ENCODE measurements at places on chromosomes 3 and 15.

GRCh38 chr3:195956577-195956976 lies 48.2 kb upstream of the TNK2 start:
- DNase-seq, result no peak

DNA sequence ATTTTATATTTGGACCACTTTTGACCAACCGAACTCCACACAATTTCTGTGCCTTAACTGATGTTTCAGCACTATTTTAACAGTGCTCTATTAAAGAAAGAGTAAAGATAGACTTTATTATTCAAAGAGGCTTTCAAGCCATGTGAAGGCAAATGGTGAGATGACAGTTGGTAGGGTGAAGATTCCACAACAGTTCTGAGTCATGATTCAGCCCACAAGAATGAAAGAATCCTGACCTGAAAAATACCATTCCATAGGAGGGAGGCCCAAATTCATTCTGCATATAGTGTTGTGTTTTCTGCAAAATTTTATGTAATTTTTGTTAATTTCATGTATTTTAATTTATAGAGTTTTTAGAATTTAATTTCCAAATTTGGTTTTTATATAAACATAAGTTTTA lies 135.6 kb upstream of the STAC start:
- DNase-seq, result no peak

DNA sequence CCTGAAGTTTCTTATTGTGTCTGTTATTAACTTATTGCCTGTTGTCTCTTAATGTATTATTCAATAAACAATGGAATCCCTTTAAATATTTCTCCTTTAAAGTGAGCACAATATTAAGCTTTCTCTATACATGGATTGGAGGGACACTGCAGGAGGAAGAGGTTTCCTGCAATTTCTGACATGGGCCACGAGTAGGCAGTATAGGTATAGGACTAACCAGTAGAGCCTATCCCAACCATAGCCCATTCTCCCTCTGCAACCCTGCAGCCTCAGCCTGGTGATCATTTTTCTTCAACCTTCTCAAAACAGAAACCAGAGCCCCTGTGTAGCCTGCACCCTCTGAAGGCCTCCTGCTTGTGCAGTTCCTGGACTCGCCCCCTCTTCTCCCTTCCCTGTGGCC lies 124.8 kb downstream of the NEK10 start:
- DNase-seq, result no peak

DNA sequence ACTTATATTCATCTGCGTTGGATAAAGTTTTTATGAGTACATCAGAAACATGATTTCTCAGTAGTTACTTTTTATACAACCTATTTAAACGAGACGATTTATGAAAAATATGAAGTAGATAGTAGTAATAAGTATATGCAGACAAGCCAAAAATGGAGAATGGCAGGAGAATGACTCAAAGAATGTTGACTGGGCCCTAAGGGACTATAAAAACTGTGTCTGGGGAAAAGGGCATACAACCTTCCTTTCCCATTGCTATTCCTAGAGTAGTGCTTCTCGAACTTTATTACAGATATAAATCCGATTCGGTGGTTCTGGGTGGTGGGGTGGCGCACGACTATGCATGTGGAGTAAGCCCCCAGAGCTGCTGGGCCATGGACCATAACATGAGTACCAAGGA lies 558.5 kb downstream of the FOXP1 start:
- no peak for DNase-seq

GRCh38 chr3:49867871-49868321 lies 1.8 kb downstream of the CAMKV start:
- DNase-seq, result no peak

- DNase-seq, result no peak
These were observed 90.7 kb downstream of the TIGIT start for GRCh38 chr3:114384558-114384903.

DNA sequence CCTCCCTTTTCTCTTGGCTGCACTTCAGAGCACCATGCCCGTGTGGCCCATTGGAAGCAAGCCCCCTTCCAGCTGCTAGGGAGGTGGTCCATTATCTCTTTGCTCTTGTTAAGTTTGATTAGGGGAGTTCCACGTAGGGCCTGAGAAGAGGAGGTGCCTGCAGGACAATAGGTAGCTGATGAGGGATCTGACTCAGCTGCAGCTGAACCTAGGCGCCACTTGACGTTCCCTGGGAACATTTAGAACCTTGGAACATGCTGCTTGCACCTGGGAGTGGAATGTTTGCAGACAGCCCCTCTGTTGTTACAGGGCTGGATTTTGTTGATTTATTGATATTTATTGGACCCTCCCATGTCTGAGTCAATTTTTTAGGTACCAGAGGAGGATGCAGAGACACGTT lies 4.7 kb downstream of the SMAD3 start:
- DNase-seq, result no peak

DNA sequence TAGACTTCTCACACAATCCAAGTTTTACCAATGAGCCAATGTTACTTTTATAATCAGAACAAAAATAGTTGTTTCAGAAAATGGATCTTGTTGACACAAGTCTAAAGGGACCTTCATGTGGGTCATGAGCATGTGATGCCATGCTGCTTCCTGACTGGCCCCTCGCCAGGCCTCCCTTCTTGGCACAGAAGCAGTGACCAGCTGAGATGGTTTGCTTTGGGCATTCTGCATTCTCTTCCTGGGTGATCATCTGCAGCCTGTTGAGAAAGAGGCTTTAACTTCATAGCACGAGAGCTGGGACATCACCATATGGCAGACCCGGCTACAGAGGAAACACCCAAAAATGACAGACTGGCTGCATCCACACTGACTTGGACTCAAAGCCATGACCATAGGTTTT lies 45.7 kb downstream of the TGM4 start:
- no peak for DNase-seq

- DNase-seq, result no peak
These were observed 945.0 kb upstream of the CFAP20DC start for GRCh38 chr3:59994732-59995304.

GRCh38 chr3:39196671-39197356 lies 4.4 kb upstream of the XIRP1 start:
- DNase-seq, result no peak

DNA sequence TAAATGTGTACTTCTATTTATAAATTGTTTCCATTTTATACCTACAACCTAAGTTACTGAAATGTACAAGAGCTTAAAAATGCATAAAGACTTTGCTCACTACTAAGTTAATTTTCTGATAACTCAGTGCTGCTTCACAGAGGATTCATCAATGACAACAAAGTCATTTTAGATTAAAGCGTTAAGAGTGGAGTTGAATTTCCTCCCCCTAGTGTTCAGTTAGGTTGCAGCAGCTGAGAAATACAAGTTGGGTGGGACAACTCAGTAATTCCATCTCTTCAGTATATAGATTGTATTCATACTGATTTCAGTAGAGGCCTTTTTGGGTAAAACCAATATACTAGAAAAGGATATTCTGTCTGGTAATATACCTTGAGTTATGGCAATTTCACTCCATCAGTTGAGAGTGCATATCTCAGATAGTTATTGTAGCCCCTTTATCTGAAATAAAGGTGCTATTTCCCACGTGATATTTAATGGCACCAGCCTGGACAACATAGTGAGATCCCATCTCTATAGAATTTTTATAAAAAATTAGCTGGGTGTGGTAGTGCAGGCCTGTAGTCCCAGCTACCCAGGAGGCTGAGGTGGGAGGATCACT lies 6.9 kb upstream of the RPL35A start:
- peak; percentile 62 for DNase-seq

DNA sequence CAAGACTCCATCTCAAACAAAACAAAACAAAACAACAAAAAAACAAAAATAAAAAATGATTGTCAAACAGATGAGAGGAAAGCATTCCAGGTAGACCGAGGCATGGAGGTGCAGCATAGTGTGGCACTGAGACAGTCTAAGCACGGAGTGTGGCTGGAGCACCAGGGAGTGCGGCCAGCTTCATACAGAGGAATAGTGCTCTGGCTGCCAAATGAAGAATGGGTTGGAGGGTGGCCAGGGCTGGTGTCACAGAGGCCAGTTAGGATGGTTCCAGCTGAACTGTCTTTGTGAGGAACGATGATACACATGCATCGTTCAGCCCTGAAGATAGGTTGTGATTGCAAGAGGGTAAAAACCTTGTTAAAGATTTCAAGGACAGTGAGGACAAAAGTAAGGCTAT lies 28.3 kb downstream of the MITF start:
- no peak for DNase-seq

GRCh38 chr3:83601704-83602103 lies 1357.1 kb upstream of the CADM2 start:
- DNase-seq, result no peak

- DNase-seq, result no peak
These were observed 799.8 kb downstream of the DIPK2A start for GRCh38 chr3:144771381-144771870.

GRCh38 chr3:141782386-141782932 lies 19.3 kb downstream of the GRK7 start:
- DNase-seq, result no peak

DNA sequence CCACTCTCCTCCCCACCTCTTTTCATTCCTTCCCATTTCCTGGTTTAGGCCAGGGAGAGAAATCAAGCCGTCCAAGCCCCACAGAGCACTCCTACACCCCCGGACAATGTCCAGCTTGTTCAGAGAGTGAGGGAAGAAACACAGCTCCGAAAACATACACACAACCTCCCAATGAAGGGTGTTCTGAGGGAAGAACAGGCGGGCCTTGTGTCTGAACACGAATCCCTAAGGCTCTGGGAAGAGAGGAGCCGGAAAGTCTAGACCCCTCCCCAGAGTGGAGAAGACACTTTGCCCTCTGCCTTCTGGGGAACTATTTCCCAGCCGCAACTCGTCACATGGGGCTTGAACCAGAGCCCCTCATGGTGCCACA lies 30.5 kb downstream of the ACAN start:
- DNase-seq, result no peak

DNA sequence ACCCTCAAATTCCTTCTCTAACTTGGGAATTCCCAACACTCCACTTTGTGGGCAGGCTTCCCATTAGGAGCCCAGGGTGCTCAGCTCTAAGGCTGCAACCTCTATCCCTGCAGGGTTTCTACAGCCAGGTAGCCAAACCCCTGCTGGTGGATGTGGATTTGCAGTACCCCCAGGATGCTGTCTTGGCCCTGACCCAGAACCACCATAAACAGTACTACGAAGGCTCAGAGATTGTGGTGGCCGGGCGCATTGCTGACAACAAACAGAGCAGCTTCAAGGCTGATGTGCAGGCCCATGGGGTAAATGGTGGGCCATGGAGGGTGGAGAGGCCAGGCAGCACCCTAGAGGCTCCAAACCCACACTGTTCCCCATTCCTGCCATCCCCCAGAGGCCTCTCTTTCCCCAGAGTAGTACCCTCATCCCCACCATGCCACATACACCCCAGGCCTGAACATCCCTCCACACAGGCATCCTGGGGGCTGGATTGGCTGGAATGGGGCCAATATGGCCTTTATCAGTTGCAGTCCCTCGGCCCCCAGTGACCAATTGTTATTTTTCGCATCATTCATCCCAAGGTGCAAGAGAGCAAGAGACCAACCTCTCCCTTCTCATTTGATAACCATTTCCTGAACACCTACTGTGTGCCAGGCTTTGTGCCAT lies 7.7 kb downstream of the ITIH1 start:
- no peak for DNase-seq

- DNase-seq, result no peak
These were observed 1212.3 kb upstream of the GBE1 start for GRCh38 chr3:82973791-82974190.

DNA sequence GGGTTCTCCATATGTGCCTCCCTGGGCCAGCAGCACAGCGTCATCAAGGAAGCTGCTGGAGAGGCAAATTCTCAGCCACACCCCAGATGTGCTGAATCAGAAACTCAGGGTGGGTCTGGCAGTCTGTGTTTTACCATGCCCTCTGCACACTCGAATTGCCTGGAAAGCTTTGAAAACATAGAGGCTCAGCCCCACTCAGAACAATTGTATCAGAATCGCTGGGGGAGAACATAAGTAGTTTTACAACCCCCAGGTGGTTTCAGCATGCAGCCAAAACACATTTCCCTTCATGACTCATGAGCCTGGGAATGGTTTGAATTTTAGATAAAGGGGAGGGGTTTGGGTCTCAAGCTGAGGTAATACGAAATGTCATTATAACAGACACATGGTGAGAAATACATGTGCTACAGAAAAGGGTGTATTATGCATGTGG lies 9.6 kb downstream of the TGM4 start:
- no peak for DNase-seq

- DNase-seq, result no peak
These were observed 10.6 kb upstream of the PCSK6 start for GRCh38 chr15:101499863-101500713.

- DNase-seq, result peak; percentile 32
These were observed 199.5 kb downstream of the GOLGA6L6 start for GRCh38 chr15:20341901-20342600.

DNA sequence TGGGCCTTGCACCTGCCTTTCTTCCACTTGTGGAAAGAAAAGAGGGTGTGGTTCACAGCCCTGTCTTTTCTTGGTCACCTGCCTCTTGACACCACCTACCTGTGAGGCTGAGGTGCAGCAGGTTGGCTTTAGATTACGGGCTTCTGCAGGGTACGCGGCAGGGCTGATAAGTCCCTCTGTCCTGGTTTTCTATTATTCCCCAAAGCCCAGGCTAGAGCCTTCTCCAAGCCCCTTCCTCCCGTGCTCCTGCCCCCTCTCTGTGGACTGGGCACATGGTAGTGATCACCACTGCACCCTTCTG lies 44.8 kb upstream of the HACD2 start:
- no peak for DNase-seq

DNA sequence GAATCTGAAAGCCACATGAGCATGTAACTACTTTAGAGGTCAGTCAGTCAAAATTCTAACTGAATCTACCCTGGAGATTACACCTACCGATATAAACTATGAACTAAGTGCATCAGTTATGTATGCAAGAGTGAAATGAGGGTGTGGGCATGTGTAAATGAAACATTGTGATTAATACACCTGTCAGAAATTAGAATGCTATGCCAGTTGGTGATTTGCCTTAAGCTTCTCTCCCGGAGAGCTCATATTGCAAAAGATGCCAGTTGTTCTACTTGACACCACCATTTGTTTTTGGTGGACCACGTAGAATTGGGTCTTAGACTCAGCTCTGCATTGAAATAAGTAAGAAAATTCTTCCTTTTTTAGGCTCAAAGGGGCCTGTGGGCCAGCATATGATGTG lies 91.0 kb upstream of the KBTBD8 start:
- no peak for DNase-seq

GRCh38 chr3:59609657-59610348 lies 560.0 kb upstream of the CFAP20DC start:
- DNase-seq, result no peak

GRCh38 chr15:100208921-100209603 lies 132.7 kb downstream of the ADAMTS17 start:
- no peak for DNase-seq

DNA sequence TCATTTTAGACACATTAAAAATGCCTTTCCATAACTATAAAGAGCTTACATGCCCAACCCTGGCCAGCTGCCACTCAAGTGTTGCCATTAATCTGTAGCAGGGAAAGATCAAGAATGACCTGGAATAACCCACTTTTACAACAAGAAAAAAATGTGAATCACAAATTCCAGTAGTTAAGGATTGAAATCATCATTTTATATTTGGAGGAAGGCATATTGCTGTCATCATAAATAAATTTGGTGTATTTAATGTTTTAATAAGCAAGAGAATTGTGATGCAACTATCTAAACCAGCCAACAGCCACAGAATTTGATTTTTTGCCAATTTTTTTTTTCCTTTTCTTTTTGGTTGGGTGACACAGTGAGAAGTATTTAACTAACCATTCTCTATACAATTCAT lies 240.0 kb upstream of the SEMA6D start:
- no peak for DNase-seq

- DNase-seq, result no peak
These were observed 16.4 kb upstream of the ALAS1 start for GRCh38 chr3:52181543-52181942.
